ENCODE measurements at places on chromosomes 13 and 19.

DNA sequence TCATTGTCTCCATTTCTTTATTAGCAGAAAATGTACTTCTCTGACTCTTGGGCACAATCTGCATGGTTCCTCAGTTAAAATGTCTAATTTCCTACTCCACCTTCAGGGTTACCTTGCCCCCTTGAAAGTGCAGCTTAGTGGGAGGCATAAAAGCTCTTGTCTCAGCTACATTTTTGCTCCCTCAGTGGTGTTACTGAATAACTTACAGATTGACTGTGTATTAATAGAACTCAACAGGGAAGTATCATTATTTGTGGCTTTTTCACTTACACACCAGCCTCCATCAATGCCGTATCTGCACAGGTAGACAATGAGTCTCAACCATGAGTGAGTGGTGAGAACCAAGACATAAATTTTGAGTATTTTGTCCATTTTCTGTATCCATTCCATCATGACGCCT lies 456.2 kb upstream of the MIR17HG start:
- no peak for DNase-seq

DNA sequence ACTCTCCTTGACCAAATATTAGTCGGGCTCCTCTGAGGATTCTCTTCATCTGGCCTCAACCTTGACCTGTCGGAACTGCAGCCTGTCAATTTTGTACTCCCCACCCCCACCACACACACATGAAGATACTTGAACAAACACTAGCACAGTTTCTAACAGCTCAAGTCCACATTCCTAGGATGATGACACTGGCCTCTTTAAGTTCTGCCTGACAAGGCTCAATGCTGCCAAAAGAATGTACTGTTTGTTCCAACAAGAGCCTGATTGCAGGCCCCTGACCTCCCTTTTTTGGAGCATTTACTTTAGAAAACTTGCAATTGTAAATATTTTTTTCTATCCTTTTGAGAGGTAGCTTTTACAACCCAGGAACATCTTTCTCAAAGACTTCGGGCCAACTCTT lies 169.2 kb upstream of the IRS2 start:
- no peak for DNase-seq

DNA sequence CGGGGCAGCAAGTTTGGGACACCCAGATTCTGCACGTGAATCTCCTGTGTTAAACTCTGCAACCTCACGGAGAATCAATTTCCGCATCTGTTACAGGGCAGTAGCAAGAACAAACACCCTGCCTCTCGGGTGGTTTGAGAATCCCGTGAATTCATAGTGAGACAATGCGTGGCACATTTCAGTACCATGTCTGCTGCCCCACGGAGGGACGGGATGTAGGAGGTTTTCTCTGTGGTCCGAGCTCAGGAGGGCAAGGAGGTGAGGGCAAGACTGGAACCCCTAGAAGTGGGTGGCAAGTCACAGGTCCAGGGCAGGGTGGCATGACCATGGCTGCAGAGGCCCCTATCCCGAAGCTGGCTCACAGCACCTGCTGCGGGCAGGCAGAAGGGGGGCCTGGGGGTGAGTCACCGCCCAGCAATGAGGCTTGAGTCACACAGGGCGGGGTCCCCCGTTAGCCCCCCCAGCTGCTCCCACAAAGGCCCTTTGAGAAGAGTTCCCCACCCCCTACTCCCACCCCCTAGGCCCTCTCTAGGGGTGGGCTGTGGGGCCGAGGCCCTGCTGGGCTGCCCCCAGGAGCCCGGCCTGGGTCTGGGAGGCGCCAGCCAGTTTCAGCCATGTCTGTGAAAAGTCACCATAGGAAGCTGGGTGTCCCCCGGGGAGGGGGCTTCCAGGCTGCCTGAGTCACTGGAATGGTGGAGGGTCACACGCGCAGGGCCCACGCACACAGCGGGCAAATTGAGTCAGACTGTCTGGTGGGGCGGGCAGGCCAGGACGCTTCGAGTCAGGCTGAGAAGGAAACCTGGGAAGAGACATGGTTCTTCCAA lies 25.8 kb upstream of the NANOS3 start:
- DNase-seq = peak; percentile 92

GRCh38 chr19:31591258-31591657 lies 242.0 kb upstream of the TSHZ3 start:
- DNase-seq = no peak

DNA sequence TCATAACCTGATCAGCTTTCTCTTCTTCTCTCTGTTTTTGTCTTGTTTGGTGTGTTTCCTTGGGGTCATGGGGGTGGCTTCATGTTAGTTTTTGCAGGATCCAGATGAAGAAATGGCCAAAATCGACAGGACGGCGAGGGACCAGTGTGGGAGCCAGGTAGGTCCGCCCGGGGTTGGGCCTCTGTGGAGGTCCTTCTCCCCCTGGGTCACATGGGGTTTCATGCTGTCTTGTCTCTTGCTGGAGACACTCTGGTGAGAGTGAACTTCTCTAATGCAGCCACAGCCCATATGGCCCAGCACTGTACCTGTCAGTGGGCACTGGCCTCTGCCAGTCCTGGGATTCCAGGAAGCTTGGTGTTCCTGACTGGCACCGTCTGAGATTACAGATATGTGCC lies 1.1 kb downstream of the CCNE1 start:
- no peak for DNase-seq

DNA sequence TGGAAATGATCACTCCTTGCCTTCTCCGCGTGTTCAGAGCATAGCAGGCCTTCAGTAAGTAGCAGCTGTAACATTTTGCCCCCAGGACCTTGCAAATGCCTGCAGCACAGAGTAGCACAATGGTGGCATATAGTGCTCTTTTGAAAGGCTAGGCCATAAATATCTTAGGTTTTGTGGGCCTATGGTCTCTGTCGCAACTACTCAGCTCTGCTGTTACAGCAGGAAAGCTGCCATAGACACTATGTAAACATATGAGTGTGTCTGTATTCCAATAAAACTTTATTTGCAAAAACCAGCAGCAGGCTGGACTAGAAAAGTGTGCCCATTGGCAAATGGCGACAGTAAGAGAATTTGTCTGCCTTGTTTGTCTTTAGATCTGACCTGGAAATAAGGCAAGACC lies 9.4 kb downstream of the ITPKC start:
- no peak for DNase-seq

DNA sequence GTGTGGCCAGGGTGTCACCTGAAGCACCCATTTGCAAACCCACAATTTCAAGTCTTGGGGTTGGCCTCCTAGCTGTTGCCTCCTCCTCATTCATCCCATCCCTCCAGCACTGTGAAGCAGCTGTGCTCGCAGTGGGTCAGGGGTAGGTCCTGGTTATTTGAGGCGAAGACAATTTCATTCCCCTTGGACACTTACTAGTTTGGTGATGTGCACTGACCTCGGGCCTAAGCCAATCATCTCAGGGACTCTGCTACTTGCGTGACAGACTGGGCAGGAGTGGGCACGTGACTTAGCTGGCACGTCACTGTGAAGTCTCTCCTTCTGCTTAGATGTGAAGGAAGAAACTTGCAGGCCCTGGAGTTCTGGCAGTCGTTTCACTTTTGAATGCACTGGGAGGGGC lies 3.5 kb upstream of the ATP11A start:
- DNase-seq = no peak

DNA sequence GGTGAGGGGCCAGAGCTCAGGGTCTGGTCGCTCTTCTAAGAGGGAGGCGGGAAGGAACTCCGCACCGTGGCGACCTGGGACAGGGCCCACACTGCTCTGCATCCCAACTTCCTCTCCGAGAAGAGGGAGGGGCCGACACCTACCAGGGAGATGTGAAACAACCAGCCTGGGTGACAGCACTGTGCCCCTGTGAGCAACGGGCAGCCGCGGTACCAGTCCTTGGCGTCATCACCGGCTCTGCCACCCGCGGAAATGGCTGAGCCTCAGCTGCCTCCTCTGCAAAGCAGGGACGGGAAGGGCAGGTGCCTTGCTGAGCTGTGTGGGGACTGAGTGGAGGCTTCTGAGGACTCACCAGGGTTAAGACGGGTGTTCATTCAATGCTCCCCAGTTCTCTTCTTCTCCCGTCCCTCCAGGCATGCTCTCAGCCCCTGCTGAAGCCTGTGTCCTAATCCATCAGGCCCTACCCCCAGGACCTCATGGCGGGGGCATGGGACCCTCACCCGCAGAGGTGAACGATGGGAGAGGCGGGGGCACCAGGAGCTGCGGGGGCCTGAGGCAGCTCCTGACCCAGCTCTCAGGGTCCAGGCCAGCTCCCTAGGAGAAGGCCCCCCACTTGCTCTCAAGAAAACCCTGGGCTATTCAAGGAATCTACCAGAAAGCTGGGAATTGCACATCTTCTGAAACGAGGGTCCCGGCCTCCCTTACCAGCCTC lies 9.3 kb downstream of the ZNF787 start:
- DNase-seq = no peak

DNA sequence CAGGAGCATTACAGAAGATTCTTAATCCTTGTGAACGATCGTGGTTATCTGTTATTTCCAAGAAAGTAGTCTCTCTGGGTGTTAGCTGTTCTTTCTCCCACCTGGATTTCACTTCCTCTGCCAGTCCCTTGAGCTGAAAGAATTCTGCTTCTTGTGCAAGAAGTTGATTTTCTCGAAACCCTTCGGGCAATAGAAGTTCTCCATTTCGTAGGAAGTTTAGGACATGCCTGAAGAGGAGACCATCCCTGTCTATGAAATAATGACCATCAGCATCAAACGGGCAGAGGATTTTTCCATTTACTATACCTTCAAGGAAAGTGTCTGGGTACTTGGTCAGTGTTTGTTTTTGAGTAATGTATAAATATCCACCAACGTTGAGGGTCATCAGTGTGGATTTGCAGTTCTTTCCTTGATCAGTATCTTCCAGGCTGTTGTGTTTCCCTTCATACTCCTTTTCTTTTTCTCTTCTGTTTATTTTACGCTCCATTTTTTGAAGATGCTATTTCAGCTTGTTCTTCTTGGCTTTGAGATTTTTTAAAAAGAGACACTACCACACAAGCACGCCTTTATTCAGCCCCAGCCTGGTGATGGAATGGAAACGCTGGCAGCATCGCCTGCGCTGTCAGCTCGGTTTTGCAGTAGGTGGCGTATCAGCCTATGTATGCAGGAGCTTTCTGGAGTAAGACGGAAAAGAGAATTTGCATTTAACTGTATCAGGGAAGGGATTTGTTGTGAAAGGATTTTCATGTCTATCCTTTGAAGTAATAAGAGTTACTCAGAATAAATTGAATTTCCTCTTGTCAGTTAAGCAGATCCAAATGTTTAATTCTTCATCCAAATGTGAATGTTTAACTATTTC lies 6.5 kb downstream of the KCTD4 start:
- DNase-seq = peak; percentile 88

DNA sequence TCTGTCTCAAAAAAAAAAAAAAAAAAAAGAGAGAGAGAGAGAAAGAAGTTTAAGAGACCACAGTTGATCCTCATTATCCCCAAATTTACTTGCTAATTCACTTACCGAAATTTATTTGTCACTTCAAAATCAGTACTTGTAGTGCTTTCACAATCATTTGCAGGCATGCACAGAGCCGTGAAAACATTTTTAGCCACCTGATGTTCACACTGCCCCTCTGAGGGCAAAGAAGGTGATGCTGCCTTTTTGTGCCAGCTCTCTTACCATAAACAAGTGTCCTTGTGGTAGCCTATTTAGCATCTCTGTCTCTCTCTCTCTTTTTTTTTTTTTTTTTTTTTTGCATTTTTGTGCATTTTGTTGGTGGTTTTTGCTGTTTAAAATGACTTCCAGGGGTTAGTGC lies 24.1 kb upstream of the CASP14 start:
- no peak for DNase-seq

GRCh38 chr13:30486230-30487074 lies 20.7 kb upstream of the HMGB1 start:
- peak; percentile 29 for DNase-seq

DNA sequence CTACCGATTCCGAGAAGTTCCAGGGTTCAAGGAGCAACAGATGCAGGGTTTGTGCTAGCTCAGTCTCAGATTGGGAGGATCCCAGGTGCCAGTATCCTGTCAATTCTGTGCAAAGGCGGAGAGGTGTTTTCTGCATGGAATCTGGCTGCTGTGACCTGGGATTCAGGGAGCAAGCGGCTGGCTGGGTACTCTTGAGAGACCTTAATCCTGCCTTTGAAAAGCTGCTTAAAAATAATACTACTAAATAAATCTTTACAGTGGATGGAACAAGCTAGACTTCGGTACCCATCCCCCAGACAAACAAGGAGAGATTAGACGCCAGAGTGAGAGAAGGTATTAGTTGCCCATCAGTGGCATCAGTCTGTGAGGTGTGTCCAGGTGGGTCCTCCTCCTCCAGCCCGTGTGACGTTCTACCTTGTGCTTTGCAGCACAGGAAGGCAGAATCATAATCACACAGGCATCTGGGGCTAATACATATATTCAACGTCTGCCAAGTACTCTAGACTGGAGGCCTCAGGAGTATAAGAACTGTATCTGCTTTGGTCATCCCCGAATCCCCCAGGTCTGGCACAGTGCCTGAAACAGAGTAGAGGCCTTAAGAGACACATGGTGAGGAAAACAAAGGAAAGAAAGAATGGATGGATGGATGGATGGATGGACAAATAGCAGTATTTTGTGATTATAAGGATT lies 230.6 kb downstream of the ZNF536 start:
- DNase-seq = no peak

GRCh38 chr13:24623149-24623665 lies 57.0 kb upstream of the ATP12A start:
- DNase-seq = no peak

- DNase-seq = no peak
These were observed 5.1 kb upstream of the KLF2 start for GRCh38 chr19:16319481-16319880.

DNA sequence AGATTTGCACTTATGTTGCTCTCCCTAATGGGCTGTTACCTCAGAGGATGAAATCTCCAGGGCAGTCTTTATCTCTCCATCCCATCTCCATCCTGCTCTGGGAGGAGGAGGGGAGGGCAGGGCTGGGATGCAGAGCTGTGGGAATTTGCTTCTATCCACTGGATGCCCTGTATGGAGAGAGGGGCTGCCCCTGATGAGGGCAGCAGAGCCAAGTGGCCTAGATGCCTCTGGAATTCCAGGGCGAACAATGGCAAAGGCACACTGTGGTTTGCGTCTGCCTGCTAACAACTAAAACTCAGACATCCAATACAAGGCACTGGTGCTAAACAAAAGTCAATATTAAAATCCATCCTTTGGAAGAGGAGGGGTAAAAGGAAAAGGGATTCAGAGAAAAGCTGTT lies 165.1 kb downstream of the COG6 start:
- DNase-seq = no peak

DNA sequence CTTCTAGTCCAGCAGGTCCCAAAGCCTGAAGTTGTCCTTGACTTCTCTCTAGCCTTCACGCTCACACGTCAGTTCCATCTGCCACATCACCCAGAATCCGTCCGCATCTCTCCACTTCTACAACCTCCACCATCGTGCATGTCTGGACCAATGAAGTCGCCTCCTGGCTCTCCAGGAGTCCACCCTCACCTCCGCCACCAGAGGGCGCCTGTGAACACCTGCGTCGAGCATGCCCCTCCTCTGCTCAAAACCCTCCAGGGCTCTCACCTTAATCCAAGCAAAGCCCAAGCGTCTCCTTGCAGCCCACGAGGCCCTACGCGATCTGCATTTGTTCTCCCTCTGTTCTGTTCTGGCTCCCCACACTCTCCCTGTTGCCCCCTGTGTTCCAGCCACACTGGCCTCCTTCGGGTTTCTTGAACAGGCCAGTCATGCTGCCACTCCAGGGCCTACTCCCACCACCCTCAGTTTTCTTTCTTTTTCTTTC lies 3.7 kb downstream of the USHBP1 start:
- peak; percentile 54 for DNase-seq

GRCh38 chr13:60398907-60399589 lies 2.0 kb downstream of the TDRD3 start:
- no peak for DNase-seq

- DNase-seq = no peak
These were observed 85.5 kb upstream of the TDRD3 start for GRCh38 chr13:60311527-60311926.

GRCh38 chr13:57734306-57734705 lies 102.8 kb downstream of the PCDH17 start:
- no peak for DNase-seq

GRCh38 chr13:46486270-46486669 lies 66.7 kb upstream of the LRCH1 start:
- no peak for DNase-seq

Data from right hindlimb (tissue), 1 donor.